ENCODE measurements at places on chromosomes 11 and 22.

GRCh38 chr22:39962071-39962470 is 1.9 kb downstream of the TMA7B start:
- DNase-seq, result no peak

DNA sequence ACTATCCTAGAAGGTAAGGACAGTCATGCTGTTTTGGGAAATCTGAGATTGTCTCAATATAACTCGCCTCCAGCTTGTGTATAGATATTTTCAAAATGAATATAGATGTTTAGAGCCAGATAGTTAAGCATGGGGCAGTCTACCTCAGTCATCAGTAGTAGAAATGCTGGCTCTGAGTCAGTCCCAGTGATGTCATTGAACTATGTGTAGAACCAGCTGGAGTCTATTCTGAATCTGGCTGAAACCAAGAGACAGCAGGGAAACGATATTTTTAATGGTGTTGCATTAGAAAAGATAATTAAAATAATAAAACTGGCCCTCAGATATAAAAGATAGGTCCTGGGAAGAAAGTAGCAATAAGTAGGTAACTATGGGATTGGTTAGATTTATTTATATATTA is 25.9 kb downstream of the PIWIL4 start:
- no peak for DNase-seq

GRCh38 chr11:20438637-20439036 is 51.1 kb downstream of the PRMT3 start:
- DNase-seq, result no peak

DNA sequence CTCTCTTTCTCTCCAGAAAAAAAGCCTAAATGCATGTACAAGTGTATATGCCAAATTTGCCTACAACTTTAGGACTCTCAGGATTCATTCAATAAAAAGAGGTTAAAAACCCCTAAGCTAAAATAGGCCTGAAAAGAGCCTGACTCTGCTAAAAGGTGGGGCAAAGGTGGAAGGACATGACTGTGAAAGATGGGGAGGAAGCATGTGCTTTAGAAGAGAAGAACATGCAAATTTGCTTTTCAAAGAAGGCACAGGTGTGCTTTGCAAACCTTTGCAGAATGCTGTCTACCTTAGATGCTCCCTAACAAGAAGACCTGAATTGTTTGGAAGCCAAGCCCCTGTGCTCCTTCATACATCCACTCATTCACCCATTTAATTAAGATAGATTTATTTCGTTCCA is 87.4 kb downstream of the GRIA4 start:
- DNase-seq, result no peak

DNA sequence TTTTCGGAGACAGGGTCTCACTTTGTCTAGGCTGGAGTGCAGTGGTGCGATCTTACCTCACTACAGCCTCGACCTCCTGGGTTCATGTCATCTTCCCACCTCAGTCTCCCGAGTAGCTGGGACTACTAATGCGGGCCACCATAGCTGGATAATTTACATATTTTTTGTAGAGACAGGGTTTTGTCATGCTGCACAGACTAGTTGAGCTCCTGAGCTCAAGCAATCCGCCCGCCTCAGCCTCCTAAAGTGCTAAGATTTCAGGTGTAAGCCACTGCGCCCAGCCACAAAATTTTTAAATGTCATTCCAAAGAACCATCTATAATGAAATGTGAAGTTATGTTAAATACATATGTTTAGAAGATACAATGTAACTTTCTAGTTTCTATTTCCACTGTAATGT is 4747.7 kb upstream of the OR11H1 start:
- no peak for DNase-seq

DNA sequence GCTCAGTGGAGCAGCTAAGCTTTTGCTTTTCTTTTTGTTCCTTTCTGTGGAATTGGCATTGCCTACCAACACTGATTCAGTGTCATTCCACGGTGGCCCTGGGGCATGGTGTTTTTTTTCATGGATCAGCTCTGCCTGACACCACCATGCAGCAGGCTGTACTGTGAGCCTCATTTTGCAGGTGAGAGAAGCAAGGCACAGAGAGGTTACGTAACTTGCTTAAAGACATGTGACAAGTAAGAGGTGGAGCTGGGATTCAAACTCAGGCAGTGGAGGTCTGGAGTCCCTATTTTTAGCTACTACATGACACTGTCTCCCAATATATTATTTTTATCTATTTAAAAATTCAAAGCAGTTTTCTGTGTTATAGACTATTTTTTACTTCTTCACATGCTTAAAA is 44.4 kb downstream of the APOL3 start:
- DNase-seq, result no peak

DNA sequence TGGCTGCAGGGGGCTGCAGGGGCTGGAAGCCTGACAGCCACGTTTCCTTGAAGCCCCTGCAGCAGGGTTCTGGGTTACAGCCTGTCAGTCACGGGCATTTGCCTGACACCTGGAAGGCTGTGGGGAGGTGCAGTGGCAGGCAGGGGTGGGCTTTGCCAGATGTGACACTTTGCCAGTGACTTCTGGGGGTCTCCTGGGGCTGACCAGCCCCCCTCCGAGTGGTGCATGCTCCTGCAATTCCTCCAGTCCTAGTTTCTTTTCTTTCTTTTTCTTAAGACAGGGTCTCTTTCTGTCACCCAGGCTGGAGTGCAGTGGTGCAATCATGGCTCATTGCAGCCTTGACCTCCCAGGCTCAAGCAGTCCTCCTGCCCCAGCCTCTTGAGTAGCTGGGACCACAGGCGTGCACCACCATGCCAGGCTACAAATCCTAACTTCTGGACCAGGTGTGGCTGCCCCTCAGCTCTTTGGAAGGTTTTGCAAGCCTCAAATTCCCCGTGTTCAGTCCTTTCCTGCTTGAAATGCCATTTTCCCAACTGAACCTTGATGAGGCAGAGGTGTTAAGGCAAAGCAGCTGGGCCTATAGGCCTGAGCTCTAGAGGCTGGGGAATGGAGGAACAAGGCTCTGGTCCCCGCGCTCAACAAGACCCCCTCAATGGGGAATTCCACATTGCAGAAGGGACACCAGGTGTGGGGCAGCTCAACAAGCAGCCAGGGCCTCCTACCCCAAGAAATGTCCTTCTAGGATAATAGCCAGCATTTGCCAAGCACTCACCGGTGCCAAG is 20.2 kb upstream of the CHKA start:
- DNase-seq, result no peak

DNA sequence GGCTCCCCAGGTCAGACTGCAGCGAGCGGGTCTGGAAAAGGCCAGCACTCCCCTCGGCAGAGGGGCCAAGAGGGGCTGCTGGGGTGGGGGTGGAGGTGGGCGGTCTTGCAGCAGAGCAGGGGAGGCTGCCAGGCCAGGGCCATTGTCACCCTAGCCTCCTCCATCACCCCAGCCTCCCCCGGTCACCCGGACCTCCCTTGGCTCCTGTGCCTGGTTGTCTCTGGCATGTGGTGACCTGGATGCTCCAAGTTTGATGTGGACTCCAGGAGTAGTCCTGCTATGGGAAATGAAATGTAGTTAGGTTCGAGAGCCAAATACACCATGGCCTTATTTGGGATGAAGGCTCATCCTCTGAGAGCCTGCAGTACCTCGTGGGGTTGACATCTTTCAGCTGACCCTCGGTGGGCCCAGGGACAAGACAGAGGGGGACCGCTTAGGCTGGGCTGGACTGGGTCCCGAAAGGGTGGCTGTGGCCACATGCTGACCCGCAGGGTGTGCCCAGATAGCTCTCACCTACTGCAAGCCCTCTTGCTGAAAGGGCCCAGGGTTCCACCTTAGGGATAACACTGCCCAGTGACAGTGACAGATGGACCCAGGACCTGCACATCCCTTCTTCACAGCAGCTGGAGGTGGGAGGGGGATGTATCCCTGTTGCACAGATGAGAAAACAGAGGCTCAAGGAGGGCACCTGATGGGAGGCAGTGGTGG is 24.1 kb downstream of the MRGPRD start:
- no peak for DNase-seq

GRCh38 chr11:9703280-9703679 is 39.4 kb downstream of the SWAP70 start:
- peak; percentile 42 for DNase-seq

- peak; percentile 74 for DNase-seq
Measured at GRCh38 chr11:125425601-125426000, 70.5 kb downstream of the FEZ1 start.

DNA sequence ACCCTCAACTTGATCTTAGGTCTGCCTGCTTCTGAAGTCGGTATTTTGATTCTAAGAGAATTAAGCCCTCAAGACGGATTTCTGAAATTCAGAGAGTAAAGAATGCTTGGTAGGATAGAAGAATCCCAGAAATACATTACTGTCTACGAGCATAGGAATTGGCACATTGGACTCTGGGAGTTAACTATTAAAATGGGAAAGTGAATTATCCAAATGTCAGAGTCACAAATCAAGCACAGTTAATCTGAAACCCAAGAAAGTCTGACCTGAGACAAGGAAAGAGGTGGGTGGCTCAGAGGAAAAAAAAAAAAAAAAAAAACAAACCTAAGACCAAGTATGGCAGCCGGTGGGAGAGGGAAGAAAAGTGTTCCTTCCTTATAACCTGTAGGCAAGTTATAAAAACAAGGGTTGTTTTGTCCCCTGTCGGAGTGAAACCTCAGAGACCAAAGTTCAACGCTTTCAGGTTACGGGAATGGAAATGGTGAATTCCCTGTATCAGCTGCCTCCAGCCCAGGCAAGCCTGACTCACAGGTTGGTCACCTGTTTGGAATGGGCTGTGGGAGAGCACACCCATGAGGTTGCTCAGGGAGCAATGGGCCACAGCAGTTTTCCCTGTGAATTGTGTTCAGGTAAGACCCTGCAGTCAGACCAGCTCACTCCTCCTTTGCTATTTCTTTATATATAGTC is 139.0 kb downstream of the ETS1 start:
- no peak for DNase-seq

- no peak for DNase-seq
Measured at GRCh38 chr11:36362902-36363301, 66.8 kb downstream of the PRR5L start.

DNA sequence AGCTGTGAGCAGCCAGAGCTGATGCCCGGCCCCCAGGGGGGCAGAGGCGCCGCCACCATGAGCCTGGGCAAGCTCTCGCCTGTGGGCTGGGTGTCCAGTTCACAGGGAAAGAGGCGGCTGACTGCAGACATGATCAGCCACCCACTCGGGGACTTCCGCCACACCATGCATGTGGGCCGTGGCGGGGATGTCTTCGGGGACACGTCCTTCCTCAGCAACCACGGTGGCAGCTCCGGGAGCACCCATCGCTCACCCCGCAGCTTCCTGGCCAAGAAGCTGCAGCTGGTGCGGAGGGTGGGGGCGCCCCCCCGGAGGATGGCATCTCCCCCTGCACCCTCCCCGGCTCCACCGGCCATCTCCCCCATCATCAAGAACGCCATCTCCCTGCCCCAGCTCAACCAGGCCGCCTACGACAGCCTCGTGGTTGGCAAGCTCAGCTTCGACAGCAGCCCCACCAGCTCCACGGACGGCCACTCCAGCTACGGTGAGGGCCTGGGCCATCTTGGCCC is 6.1 kb downstream of the CDC42EP1 start:
- no peak for DNase-seq

DNA sequence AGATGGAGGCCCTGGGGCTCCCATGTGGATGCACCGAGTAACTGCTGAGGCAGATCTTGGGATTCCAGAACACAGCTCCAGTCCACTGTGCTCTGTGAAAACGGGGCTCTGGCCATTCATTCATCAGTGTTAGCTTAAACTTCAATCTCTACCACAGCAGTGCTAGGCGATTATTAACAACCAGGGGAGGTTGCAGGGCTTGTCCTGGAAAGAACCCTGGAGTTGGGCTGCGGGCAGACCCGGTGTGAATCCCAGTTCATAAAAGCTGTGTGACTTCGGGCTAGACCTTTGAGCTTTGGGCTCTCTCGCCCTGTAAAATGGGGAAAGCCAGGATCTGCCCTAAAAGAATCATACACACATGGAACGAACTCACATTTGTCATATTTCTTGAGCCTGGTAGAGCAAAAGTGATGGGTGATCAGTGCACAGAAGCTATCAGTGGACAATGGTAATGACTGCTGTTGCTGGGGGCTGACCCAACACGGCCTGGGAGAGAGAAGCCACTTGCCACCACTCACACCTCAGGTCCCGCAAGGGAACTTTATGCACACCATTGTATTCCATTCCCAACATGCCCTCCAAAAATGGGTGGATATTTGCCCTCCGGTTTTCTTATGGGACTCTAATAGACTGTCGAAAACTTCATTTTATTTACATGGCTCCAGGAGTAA is 15.6 kb upstream of the CRYBB3 start:
- DNase-seq, result no peak

- DNase-seq, result no peak
Measured at GRCh38 chr11:103370076-103370475, 260.9 kb downstream of the DYNC2H1 start.

DNA sequence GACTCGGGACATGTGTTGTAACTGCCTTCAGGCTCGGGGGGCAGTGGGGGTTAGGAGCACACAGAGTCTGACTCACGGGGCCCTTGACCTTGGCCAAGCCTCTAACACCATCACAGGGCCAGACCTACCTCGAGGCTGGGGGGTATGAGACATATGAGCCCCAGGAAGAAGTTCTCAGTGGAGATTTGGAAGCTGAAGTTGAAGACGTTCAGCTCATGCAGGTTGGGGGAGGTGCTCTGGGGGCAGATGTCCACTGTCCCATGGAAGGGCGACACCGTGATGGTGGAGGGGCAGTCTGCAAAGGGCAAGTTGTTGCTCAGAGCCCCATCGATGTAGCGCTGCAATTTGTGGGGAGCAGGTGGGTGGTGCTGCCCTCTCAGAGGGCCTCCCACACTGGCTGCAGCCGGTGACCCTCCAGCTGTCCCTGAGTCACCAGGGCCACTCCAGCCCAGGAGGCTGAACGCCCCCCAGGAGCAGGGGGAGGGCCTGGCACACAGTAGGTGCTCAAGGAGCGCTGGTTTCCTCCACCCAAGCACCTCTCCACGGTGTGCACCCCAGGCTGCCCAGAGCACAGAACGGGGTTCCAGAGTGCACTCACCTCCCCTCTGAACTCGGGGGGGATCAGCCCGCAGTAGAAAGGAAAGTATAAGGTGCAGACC is 2.5 kb downstream of the PNPLA5 start:
- no peak for DNase-seq

DNA sequence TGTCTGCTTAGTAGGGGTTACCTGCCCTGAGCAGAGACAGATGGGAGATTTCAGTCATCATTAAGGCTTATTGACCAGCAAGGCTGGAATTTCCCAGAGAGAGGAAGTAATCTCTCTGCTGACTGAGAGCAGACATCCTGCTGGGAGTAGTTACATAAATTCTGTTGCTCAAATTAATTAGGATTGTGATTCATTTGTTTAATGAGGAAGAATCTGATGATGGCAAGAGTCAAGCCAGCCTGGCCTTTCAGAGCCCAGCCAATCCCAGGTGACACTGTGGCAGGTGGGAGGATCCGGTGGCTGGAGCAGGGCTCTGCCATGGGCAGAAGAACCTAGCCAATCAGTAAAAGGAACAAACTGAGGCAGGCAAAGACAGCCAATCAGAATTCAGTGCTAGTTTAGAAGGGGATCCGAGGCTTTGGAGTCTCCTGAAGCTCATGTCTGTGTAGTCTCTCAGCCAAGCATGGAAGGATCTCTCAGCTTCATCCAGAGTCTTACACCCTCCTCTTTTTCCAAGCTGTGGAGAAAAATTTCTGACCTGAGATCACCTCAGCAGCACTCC is 61.2 kb upstream of the CHST1 start:
- DNase-seq, result no peak

- DNase-seq, result no peak
Measured at GRCh38 chr11:32827276-32827675, 2.5 kb upstream of the PRRG4 start.
